ENCODE measurements at places on chromosomes 2 and 18. TPM values are rescaled to one million over a fixed set of nuclear protein-coding genes. Genes with fewer than 3 reads are reported as not detected.

GRCh38 chr2:236665572-236666118 lies 96.0 kb downstream of the ACKR3 start:
- DNase-seq, result no peak

DNA sequence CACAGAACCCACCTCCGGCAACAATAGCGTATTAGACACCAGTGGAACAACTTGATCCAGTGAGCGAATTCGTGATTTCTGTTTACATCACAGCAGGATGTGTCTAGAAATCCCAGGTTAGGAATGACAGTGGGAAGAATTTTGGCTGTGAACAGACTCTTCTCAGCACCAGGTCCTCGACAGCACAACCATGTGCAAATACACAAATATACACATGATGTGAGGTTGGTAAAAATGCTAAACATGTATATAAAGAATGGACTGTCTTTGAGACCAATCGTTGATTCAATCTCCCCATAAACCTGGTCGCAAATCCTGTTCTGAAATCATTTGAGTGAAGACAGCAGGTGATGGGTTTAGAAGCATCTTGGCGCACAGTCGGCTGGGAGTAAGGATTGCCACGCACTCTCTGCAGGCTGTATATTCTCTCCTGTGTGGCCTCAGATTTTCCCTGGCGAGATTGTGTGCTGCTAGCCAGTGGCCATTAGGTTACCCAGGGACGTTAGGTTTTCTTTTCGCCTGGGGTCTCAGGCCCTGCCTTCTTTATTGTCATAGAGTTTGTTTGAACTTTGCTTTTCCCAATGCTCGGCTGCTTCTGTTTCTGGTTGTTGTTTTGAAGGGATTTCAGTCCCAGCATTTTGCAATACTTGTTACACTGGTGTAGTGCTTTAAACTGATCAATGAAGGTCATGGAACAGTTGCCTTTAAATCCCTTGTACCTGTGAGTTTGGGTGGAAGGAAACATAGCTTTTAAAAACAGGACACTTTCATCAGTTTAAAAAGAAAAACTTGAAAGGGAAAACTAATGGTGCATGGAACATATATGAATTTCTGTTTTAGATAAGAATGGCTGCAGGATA lies 147.3 kb downstream of the ALPK2 start:
- DNase-seq, result no peak

IL1B gene
- 0.48 TPM for total RNA-seq

RESP18 gene
- total RNA-seq, result not detected

DNA sequence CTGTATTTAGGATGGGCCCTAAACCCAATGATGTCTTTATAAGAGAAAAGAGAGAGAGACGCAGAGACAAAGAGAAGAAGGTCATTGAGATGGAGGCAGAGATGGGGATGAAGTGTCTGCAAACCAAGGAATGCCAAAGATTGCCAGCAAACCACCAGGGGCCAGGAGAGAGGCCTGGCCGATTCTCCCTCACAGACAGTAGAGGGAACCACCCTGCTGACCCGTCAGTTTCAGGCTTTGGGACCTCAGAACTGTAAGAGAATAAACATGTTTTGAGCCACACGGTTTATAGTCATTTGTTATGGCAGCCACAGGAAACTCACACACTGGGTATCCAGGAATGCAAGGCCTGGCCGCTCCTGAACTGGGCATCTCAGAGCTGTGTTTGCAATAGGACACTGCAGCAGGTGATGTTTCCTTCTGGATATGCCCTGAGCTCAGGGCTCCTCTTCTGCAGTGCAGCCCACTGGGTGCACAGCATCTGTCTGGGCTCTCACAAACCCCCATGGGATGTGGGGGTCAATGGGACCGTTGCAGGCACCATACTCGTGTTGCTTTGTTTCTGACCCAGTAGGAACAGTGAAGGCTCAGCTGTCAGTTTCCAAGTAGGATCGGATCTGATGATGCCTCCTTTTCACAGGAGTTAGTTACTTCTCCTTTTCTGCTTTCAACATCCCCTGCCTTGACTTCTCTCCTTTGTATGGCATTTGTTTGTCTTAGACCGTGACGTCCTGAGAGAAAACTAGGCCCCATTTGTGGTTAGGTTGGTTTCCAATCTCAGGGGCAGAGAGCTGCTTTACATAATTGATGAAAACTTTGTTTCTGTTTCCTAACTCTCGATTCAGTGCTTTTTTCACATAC lies 20.8 kb downstream of the PTPN18 start:
- DNase-seq, result no peak

DNA sequence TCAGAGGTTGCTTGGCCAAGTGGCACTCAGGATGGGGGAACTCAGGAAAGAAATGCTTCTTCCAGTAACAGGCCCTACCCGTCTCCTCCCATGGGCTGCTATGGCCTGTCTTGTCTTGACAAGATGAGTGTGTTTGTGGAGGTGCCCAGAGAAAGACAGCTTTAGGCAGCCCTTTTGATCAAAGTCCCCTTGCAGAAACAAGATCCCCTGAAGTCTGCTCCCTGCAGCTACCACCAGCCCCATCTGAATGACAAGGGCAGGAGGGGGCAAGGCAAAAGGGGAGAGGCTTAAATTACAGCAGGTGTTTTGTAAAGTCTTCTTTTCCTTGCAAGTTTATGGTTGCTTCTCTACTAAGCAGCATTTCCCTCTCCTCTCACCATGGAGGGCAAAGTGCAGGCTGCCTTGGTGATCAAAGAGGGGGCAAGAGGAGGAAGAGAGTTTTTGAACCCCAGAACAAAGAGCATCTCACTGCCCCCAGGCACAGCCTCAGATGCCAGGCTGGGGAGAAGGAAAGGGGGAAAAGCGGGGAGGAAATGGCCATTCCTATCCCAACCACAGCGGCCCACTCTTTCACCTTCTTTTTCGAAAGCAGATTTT lies 6.7 kb downstream of the EVA1A start:
- DNase-seq, result no peak

GRCh38 chr2:31428001-31428418 lies 13.5 kb upstream of the XDH start:
- no peak for DNase-seq

DNA sequence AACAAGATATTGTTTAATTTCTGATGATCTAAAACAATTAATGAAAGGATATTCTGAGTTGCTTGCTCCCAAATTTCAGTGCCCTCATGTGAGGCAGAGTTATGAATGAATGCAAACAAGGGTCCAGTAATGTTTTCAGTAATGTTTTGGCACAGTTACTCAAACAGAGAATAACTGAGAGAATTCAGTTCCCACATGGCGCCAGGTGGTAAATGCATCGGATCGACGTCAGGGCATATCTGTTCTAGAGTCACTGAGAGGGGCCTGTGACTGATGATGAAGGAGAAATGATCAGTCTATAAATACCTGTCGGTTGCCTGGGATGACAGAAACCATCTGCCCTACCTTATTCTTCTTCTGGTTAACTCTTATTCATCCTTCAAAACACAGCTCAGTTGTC lies 81.4 kb downstream of the KCNS3 start:
- DNase-seq, result no peak

Data from activated CD4-positive, alpha-beta memory T cell treated with anti-CD3 and anti-CD28 coated beads, Interleukin-2, amount 10 ng/mL, durations not matched to agents 7 days and 5 days (primary cell).